Astrocyte (in vitro differentiated cells and primary cell): ENCODE measurements at places on chromosomes 1 and 21. TPM values are rescaled to one million over a fixed set of nuclear protein-coding genes. Genes with fewer than 3 reads are reported as not detected.

DNA sequence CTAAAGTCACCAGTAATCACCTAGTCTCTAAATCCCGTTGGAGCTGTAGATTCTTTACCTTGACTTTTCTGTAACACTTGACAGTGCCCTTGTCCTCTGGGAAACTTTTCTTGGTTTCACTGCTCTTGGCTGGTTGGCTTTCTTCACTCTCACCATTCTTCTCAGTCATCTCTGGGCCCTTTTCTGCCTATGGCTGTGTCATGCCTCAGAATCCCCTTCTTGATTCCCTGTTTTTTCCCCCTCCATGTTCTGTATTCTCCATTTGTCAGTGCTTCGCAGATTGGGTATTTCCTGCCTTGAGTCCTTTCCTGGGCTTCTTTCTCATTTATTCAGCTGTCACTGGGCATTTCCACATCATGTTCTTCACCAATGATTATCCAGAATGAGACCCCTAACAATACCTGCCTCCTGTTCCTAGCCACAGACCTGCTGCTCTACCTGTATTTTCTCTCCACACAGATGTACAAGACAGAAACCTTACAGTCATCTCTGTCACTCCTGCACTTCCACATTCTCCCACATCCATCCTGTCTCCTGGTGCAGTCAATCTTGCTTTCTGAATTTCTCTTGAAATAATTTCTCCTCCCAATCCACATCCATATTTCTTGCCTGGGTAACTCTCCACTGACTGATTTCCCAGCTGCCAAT lies 14.7 kb downstream of the UCK2 start:
- H3K36me3 ChIP-seq = no peaks in the 10 kb centered on the region
- no peak for DNase-seq
- H3K4me1 ChIP-seq = peaks cover 27% of the 10 kb centered on the region

- no peaks in the 10 kb centered on the region for H3K4me1 ChIP-seq
- no peaks in the 10 kb centered on the region for H3K36me3 ChIP-seq
- no peak overlapping the region for H3K27ac ChIP-seq
- DNase-seq = no peak
- no peaks in the 10 kb centered on the region for H3K27me3 ChIP-seq
- H3K4me3 ChIP-seq = no peak overlapping the region
Measured at GRCh38 chr1:69315823-69316222, 251.9 kb upstream of the LRRC7 start.

DNA sequence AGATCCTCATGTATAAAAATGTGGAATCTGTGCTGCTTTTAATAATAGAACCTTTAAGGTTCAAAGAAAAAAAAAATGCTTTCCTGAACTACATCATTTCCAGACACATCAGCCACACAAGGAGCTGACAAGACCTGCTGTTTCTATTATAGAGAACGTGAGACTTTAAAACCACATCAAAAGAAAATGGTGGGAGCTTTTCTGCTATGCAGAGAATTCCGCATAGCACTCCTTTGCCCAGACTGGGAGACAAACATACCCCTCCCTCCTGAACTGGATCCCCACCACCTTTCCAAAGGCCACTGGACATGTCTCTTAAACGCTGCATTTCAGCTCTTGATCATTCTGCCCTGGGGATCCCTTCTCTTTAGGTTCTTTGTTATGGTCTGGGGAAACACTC lies 41.9 kb downstream of the TRIT1 start:
- H3K4me1 ChIP-seq = peaks cover 13% of the 10 kb centered on the region
- H3K27me3 ChIP-seq = no peaks in the 10 kb centered on the region
- no peak for DNase-seq
- H3K4me3 ChIP-seq = no peak overlapping the region
- H3K27ac ChIP-seq = no peak overlapping the region
- peaks cover 65% of the 10 kb centered on the region for H3K36me3 ChIP-seq

DNA sequence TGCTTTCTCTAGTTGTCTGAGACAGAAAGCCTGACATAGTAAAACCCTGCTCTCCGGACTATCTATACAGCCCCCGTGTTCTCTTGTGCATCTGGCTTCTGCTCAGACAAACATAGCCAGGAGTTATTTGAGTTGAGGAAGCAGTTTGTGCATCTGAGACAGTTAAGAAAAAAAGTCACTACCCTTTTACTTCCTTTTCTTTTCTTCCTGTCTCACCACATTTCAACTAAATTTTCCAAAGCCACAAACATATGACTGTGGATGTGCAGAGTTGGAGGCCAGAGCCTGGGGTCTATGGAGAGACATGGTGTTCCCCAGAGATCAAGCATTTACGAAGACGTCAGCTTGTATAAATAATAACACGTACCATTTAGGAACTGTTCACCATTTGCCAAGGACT lies 158.5 kb upstream of the FGGY start:
- no peaks in the 10 kb centered on the region for H3K27me3 ChIP-seq
- no peak overlapping the region for H3K4me3 ChIP-seq
- H3K36me3 ChIP-seq = no peaks in the 10 kb centered on the region
- DNase-seq = no peak
- H3K4me1 ChIP-seq = peaks cover 17% of the 10 kb centered on the region
- H3K27ac ChIP-seq = no peak overlapping the region

GRCh38 chr1:235485558-235485957 lies 18.7 kb downstream of the B3GALNT2 start:
- H3K27ac ChIP-seq = no peak overlapping the region
- peaks cover 7% of the 10 kb centered on the region for H3K36me3 ChIP-seq
- H3K27me3 ChIP-seq = no peaks in the 10 kb centered on the region
- no peak for DNase-seq
- no peak overlapping the region for H3K4me3 ChIP-seq
- H3K4me1 ChIP-seq = no peaks in the 10 kb centered on the region

GRCh38 chr1:201026234-201026633 lies 2.7 kb upstream of the KIF21B start:
- no peaks in the 10 kb centered on the region for H3K27me3 ChIP-seq
- no peaks in the 10 kb centered on the region for H3K36me3 ChIP-seq
- peaks cover 18% of the 10 kb centered on the region for H3K4me1 ChIP-seq
- H3K27ac ChIP-seq = no peak overlapping the region
- DNase-seq = no peak
- H3K4me3 ChIP-seq = no peak overlapping the region

- peaks cover 17% of the 10 kb centered on the region for H3K4me1 ChIP-seq
- no peak overlapping the region for H3K4me3 ChIP-seq
- no peaks in the 10 kb centered on the region for H3K36me3 ChIP-seq
- no peak overlapping the region for H3K27ac ChIP-seq
- DNase-seq = no peak
Measured at GRCh38 chr1:244324176-244324883, 127.4 kb downstream of the ADSS2 start.

Gene VANGL2
- 25.5 and 26.1 TPM in 2 replicates for total RNA-seq

Gene ZNF672
- total RNA-seq = 16.2 and 20.6 TPM in 2 replicates

- no peaks in the 10 kb centered on the region for H3K36me3 ChIP-seq
- peak overlapping the region; percentile 11 for H3K27ac ChIP-seq
- peaks cover 14% of the 10 kb centered on the region for H3K4me1 ChIP-seq
- no peak overlapping the region for H3K4me3 ChIP-seq
Measured at GRCh38 chr1:172040466-172040865, 199.2 kb downstream of the DNM3 start.

- H3K4me1 ChIP-seq = peaks cover 16% of the 10 kb centered on the region
- H3K36me3 ChIP-seq = no peaks in the 10 kb centered on the region
- H3K4me3 ChIP-seq = no peak overlapping the region
- no peaks in the 10 kb centered on the region for H3K27me3 ChIP-seq
- H3K27ac ChIP-seq = no peak overlapping the region
Measured at GRCh38 chr1:27342778-27343638, 1.2 kb downstream of the SYTL1 start.

Gene TMOD4
- 1.4 TPM in 1 of 2 replicates, not detected in the other for total RNA-seq

- H3K4me1 ChIP-seq = no peaks in the 10 kb centered on the region
- H3K27ac ChIP-seq = no peak overlapping the region
- no peaks in the 10 kb centered on the region for H3K36me3 ChIP-seq
- DNase-seq = no peak
- H3K27me3 ChIP-seq = peaks cover 4% of the 10 kb centered on the region
Measured at GRCh38 chr1:17717594-17718535, 37.3 kb upstream of the ACTL8 start.

DNA sequence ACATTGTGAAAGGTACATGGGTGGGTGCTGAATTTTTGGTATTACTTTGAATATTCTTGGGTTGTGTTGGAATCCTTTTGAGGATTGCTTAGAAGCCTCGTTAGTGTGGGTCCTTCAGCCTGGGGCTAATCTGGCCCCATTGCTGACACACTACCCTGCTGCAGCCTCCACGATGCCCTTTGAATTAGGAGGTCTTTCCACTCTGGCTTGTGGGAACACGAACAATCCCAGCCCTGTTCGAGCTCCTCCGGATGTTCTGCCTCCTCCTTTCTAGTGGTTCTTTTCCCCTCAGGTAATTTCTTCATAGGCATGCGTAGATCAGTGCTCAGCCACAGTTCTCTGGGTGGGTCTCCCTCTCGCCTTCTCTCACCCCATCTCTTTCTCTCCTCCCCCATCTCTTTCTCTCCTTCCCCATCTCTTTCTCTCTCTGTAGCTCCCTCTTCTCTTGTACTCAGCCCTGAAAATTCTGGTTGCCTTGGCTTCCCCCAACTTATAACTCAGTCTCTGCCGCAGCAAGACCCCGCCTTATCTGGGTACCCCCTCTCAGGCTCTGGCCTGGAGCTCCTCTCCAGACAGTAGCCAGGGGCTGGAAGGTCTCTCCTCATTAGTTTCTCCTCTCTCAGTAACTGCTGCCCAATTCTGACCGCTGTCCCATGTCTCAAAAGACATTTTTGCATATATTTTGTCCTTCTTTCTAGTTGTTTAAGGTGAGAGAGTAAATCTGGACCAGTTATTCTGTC lies 46.0 kb upstream of the SLC19A1 start:
- H3K27me3 ChIP-seq = peaks cover 16% of the 10 kb centered on the region
- H3K36me3 ChIP-seq = no peaks in the 10 kb centered on the region
- peaks cover 4% of the 10 kb centered on the region for H3K4me1 ChIP-seq
- DNase-seq = no peak

Gene REN
- not detected in 2 replicates for total RNA-seq

- H3K4me1 ChIP-seq = no peaks in the 10 kb centered on the region
- DNase-seq = no peak
- no peaks in the 10 kb centered on the region for H3K36me3 ChIP-seq
- no peak overlapping the region for H3K27ac ChIP-seq
Measured at GRCh38 chr1:66399888-66400529, 133.9 kb upstream of the SGIP1 start.

Gene IL24
- not detected in 2 replicates for total RNA-seq

DNA sequence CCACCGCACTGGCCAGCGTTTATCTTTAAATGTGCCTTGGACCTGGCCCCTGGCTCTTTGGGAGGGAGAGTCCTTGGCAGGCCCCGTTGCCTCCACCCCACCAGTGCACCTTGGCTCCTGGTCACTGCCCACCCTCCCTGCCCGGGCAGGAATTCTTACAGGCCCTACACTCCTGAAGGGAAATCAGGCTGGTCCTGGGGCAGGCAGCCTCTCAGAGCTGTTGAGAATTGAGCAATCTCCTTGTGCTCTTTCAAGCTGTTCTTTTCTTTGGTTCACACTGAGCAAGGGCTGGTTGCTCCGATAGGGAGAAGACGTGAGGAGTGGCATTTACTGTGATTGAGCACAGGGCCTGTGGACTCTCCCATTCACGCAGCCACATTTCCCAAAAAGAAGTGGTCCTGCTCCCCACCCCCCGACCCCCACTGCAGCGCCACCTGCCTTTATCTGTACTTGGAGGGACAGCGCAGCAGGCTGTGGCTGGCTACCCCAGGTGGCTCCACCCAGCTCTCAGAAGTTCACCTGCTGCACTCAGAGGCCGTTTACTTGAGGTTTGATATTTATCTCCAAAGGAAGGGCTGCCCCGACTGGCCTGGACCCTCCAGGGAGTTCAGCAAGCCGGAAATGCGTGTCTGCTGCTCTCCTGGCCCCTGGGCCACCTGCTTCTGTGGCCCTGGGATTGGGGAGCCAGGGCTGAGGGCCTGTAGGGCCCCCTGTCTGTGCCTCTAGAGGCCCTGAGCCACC lies 47.8 kb downstream of the SKI start:
- no peak overlapping the region for H3K4me3 ChIP-seq
- H3K27me3 ChIP-seq = no peaks in the 10 kb centered on the region
- H3K36me3 ChIP-seq = no peaks in the 10 kb centered on the region
- DNase-seq = peak; percentile 36
- no peak overlapping the region for H3K27ac ChIP-seq

DNA sequence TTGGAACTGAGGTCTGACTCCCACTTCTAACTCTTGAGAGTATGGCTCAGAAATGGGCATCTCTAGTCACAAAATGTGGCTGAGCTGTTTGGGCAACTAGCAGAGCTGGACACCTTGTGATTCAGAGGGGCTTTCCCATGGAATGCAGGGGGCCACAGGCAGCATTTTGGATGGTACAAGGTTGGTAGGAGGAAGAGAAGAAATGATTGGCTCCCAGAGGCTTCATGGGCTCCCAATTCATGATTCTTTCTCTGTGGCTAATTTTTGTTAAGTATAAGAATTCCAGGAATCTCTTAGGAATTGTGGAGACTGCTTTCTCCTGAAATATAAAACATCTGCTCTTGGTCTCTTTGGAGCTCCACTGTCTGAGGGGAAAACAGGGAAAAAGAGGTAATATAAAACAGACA lies 49.7 kb downstream of the PBX1 start:
- peak; percentile 53 for DNase-seq
- no peak overlapping the region for H3K27ac ChIP-seq
- H3K4me1 ChIP-seq = peaks cover 34% of the 10 kb centered on the region
- no peaks in the 10 kb centered on the region for H3K27me3 ChIP-seq
- no peaks in the 10 kb centered on the region for H3K36me3 ChIP-seq
